BE2C (cell line): ENCODE measurements at places on chromosomes 3 and 15.

- DNase-seq, result no peak
Observed at GRCh38 chr3:45910892-45911291, 24.5 kb downstream of the CCR9 start.

GRCh38 chr15:39869858-39870515 is 50.1 kb downstream of the GPR176 start:
- DNase-seq, result no peak

DNA sequence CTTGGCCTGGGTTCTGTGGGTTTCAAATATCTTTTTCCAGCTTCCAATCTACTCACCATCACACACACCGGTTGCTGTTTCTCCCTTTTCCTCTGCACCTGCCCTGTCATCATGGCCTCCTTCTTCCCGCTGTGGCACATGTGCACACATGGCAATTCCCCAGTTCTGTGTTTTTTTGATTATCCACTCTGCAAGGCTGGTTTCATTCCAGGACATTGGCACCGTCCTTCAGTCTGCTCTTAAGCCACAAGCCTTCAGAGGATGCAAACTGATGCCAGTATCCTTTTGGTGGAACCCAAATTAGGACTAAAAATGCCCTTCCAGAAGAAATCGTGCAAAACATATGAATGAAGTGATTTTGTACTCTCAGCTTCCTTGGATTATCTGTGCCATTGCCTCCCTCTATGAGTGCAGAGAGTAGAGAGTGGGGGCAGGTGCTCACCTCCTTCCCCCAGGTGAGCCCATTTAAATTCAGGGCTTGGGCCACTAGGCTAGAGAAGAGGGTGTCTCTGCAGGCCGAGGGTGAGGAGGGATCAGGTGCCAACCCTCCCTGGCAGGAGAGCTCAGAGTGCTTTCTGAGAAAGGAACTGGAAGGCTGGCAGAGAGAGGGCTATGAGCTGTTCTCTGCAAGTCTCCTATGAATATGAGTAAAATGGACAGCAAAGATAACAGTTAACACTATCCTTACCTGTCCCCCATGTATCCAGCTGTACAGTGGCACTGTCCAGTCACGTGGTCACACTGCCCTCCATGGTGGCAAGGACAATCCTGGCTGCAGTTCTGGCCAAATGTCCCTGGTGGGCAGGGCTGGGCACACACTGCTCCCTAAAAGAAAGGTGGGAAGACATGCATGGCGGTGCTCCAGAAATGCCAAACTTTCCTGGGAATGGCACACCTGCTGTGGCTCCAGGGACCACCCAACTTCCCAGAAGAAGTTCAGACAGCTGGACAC is 100.8 kb downstream of the RAB11A start:
- DNase-seq, result no peak

- no peak for DNase-seq
Observed at GRCh38 chr3:60801307-60801706, 449.9 kb downstream of the FHIT start.

DNA sequence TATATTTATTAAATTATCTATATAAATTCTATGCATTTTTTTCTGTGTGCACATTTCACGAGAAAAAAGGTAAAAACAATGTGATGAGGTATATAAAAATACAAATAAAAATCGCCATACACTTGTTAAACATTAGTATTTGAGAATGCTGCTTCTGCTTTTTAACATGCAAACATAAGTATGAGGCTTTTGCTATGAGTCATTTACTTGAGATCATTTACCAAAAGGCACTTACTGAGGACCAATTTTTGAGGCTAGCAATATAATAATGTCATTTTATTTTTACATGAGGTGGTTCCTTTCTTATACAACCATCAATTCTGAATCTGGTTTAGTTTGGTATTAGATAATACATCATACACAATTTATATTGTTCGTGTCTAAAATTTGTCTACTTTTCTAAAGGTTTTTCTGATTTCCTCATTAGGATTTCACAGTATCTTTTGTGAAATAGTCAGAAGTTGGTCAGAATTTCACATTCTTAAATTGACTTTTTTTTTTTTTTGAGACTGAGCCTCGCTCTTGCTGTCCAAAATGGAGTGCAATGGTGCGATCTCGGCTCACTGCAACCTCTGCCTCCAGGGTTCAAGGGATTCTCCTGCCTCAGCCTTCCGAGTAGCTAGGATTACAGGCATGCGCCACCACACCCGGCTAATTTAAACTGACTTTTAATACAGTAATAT is 25.6 kb downstream of the DCUN1D1 start:
- no peak for DNase-seq

DNA sequence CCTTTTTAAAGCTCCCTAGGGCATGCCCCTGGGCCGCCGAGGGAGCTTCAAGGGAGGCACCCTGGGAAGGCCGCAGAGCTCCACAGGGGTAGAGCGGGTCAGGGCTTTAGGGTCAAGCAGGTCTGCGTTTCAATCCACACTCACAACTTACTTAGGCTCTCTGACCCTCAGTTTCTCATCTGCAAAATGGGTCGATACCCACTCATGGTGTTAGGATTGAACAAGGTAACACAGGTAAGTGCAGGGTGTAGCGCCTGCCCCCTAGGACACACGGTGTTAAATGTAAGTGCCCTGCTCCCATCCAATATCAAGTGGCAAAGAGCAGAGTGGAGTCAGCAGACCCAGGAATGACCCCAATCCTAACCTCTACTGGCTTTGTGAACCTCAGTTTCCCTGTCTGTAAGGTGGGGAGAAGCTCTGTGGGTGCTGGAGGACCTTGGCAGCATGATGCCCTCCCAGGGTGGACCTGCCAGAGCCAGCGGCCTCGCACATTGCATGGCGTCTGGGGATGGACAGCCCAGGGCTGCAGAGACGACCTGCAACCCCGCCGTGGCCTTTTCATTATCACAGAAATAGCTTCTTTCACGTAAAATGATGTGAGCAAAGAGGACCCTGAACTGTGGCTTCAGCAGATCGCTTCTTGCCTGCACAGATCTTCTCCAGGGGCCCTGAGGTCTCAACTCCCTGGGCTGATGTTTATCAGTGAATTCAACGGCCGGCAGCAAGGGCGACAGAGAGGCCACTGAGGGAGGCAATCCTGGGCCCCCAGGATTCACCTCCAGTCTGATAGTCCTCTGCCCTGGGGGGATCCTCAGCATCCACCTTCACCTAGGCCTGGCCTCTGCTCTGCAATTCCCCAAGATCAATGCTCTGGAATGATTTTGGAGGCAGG is 138.5 kb downstream of the CHSY1 start:
- DNase-seq, result no peak

- DNase-seq, result peak; percentile 8
Observed at GRCh38 chr3:177934001-177934891, 602.0 kb upstream of the KCNMB2 start.

DNA sequence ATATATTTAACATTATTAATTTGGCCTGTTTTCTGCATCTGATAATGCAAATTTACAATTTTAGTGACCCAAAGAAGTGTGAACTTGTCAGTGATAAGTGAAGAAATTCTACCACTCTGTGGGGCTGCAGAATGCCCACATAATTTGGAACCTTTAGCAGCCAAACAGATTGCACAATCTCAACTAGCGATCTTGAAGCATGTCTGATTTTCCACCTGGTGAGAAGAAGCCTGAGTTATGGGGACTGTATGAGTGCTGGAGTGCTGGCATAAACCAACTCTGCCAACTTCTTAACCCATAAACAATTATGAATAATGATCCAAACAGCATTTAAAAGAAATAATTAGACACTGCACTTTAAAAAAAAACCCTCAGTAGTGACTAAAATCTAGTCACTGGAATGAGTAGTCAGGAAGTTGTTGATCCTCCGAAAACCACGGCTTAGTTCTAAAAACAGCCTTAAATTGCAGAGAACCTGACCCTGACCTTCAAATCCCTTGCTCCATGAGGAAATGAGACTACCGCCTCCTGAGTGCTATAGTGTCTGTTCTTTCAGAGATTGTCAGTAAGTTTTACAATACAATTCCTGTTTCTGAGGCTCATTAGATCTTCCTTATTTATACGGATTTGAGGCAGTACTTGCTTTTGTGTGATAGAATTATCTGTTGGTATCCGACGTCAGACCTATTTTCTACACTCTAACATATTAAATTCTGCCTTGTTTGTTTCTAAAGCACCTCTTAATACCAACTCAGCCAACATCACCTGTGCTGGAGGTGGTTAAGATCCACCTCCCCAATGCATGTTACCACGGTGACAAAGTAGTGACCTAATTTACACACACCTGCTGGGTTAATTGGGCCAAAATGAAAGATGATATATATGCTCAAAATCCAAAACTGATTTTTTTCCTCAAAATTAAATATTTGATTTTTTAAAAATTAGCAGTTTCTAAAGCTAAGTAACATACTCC is 267.7 kb downstream of the ZBTB20 start:
- DNase-seq, result no peak

- no peak for DNase-seq
Observed at GRCh38 chr3:21117370-21117769, 633.6 kb downstream of the ZNF385D start.

DNA sequence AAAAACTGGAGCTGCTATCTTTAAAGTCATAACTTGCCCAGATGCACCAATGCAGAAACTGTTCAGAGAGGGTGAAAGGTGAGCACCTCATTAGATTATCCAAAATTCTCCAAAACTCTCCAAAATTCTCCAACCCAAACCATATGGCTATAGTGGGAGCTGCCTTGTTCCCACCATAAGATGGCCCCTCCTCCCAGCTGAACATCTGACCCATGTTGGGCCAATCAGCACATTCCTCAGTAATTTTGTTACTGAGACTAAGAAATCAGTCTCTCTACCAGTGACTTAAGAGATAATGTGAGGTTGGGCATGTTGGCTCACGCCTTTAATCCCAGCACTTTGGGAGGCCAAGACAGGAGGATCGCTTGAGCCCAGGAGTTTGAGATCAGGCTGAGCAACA is 32.8 kb downstream of the DPH3 start:
- no peak for DNase-seq

- DNase-seq, result no peak
Observed at GRCh38 chr15:42036112-42036905, 15.5 kb upstream of the PLA2G4E start.

- DNase-seq, result no peak
Observed at GRCh38 chr3:112769286-112769978, 77.2 kb downstream of the CD200R1L start.
